ENCODE measurements at places on chromosomes 4 and X.

- no peak for DNase-seq
Observed at GRCh38 chr4:162075726-162076125, 88.1 kb downstream of the FSTL5 start.

DNA sequence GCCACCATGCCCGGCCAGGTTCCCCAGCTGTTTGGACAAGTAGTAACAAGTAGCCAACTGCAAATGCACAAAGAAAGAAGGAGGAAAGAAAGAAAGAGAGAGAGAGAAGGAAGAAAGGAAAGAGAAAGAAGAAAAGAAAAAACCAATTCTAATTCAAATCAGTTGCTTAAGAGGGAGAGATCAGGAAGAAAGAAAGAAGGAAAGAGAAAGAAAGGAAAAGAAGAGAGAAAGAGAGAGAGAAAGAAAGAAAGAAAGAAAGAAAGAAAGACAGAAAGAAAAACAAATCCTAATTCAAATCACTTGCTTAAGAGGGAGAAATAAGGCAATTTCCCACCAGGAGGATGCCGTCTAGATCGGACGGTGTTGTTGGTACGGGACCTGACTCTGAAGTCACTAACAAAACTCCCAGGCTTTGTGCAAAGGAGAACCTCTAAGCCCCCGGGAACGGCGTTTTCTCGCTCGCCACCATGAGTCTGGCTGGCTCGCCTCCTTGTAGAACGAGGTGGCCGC is 95.5 kb upstream of the PPP2R3B start:
- no peak for DNase-seq

DNA sequence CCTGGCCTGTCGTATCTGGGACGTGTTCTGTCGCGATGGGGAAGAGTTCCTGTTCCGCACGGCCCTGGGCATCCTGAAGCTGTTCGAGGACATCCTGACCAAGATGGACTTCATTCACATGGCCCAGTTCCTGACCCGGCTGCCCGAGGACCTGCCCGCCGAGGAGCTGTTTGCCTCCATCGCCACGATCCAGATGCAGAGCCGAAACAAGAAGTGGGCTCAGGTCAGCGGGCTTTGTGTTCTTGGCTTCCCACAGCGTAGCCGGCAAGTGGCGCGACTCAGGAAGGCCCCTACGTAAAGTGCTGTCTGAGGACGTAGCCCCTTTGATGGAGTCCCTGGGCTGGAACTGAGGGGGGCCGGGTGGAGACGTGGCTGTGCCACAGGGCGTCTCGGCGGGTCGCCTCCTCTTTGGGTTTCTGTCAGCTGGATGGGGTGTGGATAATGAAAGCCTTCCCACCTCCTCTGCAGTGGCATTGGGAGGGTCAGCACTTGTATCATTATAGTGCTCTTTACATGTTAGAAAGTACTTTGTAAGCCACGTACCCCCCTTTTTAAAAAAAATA is 18.1 kb upstream of the TADA2B start:
- no peak for DNase-seq

- peak; percentile 26 for DNase-seq
Observed at GRCh38 chr4:147707892-147708672, 23.8 kb upstream of the ARHGAP10 start.

DNA sequence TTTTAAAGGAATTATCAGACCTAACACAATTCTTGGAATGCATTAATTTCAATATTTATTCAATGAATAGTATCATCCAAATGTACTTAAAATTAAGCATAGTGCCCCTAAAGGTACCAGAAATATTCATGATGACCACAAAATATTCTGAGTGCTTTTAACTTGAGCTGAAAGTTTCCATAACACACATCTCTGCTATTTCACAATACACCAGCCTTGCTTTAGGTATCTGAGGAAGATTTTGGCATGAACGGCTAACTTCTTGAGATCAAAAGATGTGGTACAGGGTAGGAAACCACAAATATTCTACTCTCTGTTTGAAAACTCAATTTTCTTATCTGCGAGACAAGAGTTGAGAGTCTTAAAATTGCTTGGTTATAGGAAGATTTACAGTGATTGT is 538.3 kb upstream of the PCDH7 start:
- no peak for DNase-seq

DNA sequence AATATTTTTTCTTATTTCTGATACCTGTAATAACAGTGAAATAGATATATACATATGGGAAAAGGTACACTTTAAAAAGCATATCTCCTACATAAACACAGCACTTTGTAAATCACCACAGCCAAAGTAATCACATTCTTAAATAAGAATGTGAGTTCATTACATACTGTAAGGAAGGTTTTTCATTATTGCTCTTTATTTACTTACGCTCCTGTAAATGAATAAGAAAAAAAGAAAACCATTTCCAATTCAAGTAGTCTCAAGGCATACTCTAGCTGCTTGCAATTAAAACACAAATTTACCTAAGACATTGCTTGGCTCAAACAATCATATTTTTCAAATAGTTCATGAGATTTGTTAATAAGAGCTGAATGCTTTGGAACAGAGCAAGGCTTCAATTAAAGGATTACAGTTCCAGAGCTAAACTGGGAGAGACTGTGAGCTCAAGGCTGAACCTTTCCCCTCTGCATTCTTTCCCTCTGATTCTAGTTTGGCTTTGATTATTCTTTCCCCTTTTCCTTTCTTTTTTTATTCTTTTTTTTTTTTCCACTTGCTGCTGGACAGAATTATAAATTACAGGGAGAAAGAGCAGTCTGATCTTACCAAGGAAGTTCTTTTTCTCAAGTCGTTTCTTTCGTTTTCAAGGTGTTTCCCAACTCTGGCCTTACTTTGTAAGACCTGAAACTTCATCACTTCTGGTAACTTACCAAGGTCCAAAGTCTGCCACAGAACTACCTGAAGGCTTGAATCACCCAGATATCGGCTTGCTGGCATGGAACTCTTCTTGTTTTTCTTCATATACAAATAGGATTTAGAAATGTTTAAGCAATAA is 278.3 kb downstream of the INPP4B start:
- DNase-seq = no peak

DNA sequence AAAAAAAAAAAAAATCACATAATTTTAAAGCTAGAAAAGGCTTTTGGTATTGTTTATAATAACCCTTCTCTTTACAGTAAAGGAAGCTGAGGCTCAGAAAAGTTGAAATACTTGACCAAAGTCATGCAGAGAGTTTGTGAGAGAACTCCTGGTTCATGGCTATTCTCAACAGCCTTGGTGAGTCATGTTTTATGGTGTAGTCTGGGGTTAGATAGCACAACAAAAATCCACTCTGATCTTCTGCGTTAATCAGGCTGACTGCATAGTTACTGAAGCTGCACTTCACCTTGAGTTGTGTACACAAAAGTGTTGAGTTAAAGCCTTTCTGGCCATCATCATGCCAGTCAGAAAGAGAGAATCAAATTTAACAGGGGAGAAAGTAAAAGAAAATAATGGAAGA is 19.3 kb upstream of the SFRP2 start:
- no peak for DNase-seq

GRCh38 chr4:176981074-176981473 is 188.4 kb upstream of the VEGFC start:
- DNase-seq = no peak

GRCh38 chrX:131704136-131704695 is 160.3 kb downstream of the OR13H1 start:
- no peak for DNase-seq

DNA sequence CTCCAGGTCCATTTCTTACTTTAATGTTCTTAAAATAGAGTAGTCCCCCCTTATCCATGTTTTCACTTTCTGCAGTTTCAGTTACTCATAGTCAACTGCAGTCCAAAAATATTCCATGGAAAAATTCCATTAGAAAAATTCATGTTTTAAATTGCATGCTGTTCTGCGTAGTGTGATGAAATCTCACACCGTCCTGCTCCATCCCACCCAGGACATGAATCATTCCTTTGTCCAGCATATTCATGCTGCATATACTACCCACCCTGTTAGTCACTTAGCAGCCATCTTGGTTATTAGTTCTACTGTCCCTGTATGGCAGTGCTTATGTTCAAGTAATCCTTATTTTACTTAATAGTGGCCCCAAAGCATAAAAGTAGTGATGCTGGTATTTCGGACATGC is 5.4 kb upstream of the PDLIM5 start:
- no peak for DNase-seq

GRCh38 chrX:17547658-17548057 is 172.7 kb downstream of the NHS start:
- DNase-seq = no peak

GRCh38 chr4:123339507-123340380 is 56.9 kb upstream of the SPRY1 start:
- no peak for DNase-seq

DNA sequence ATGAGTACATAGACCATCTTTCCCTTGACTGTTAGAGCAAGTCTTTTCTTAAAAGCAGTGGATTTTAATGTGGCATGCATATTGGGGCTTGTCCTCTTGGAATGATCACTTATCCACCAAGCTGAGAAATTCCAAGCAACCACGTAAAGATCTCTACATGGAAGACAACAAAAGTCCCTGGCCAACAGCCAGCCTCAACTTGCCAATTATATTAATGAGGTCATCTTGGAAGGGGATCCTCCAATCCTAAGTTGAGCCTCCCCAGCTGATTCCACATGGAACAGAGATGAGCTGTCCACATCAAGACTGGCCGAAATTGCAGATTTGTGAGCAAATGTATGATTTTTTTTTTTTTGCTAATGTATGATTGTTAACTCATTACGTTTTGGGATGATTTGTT is 20.6 kb upstream of the FTHL17 start:
- no peak for DNase-seq

DNA sequence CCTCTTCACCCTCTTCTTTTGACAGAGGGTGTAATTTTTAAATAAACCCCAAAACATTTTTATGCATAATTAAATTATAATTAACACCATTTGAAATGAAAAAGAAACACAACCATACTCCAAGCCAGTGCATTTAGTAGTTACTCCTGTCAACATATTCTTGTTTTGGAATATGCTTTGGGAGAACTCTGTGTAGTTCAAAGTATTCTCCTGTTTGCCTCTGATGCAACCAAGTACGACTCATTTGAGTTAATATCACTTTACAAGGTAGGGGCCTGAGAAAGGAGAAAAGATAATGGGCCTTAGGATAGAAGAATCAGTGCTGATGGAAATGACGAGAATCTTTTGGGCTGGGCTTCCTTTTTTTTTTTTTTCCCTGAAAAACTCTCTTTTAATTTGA is 2.7 kb downstream of the PTPN13 start:
- no peak for DNase-seq

DNA sequence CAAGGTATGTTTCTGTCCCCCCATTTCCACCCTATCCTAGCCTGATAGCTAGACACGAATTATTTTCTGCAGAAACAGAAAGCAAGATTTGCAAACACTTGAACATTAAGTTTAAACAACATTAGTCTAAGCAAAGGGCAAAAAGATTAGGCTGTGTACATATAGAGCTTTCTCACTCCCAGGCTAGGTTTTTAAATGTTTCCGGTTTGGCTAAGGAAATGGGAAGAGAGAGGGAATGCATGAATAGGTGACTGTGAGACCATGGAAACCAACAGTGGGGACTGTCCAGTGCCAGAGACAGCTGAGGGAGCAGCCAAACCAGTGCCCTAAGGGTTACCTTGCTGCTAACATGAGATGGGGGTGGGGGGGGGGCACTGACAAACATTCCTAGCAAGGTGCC is 242.7 kb downstream of the SCFD2 start:
- no peak for DNase-seq

GRCh38 chr4:122854447-122855352 is 28.1 kb downstream of the FGF2 start:
- no peak for DNase-seq

GRCh38 chrX:11381464-11381863 is 88.3 kb downstream of the AMELX start:
- DNase-seq = no peak

- no peak for DNase-seq
Observed at GRCh38 chr4:55849724-55850123, 3.7 kb upstream of the EXOC1 start.

GRCh38 chrX:11558972-11559371 is 106.7 kb downstream of the ARHGAP6 start:
- DNase-seq = peak; percentile 25

GRCh38 chr4:114025176-114025777 is 45.8 kb upstream of the ARSJ start:
- no peak for DNase-seq

GRCh38 chr4:159191989-159192388 is 89.1 kb downstream of the RAPGEF2 start:
- no peak for DNase-seq

- DNase-seq = no peak
Observed at GRCh38 chr4:186885289-186885688, 161.6 kb upstream of the FAT1 start.

DNA sequence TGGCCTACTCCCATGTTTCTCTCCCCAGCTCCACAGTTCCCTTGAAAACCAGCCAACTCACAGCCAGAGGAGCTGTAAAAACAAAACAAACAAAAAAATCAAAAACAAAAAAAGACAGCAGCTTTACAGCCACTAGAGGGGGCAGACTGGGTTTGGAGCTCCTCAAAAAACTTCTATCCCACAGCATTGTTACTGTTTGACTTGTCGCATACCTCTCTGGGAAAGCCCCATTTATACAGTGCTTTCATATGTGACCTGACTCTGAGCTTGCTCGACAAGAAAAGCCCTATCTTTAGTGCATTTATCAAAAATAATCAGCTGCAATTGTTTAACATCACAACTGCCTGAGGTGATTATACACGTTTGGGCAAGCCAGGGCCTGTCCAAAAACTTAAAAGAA is 21.6 kb downstream of the TSPAN6 start:
- no peak for DNase-seq

DNA sequence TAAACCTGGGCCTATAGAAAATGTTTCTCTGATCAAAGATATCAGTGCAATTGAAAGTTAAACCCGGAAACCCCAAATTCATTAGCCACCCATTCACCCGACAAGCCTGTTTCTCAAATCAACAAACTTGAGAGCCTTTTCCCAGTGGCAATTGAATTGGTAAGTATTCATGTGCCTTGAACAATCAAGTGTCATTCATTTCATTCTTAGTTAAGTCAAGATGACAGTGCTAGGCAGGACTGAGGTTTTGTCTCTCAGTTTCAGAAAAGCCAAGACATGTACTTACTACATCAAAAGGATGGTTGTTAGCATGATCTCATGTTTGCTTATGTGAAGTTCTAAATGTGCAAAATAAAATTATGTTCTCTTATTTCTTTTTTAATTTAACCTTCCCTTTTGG is 32.3 kb downstream of the CC2D2A start:
- DNase-seq = no peak

DNA sequence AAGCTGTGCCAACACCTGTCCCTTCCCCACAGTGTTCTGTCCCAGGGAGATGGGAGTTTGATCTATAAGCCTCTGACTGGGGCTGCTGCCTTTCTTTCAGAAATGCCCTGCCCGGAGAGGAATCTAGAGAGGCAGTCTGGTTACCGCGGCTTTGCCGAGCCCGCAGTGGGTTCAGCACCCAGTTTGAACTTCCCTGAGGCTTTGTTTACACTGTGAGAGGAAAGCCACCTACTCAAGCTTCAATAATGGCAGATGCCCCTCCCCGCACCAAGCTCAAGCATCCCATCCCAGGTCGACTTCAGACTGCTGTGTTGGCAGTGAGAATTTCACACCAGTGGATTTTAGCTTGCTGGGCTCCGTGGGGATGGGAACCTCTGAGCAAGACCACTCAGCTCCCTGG is 33.3 kb upstream of the ARSJ start:
- DNase-seq = no peak

GRCh38 chrX:41389311-41389888 is 55.4 kb downstream of the DDX3X start:
- no peak for DNase-seq
